Activated CD4-positive, alpha-beta T cell treated with anti-CD3 and anti-CD28 coated beads, Interleukin-2, amount 10 ng/mL, durations not matched to agents 7 days and 5 days (primary cell): ENCODE measurements at places on chromosomes 3 and 15. TPM values are rescaled to one million over a fixed set of nuclear protein-coding genes. Genes with fewer than 3 reads are reported as not detected.

Gene RTP3
- not detected for total RNA-seq

Gene SLC15A2
- total RNA-seq, result 2.2 TPM

Gene TRPM1
- total RNA-seq, result not detected

Gene MESP2
- total RNA-seq, result not detected

Gene CLDN11
- not detected for total RNA-seq

Gene GPR149
- total RNA-seq, result not detected

Gene FEZF2
- total RNA-seq, result not detected

Gene GRAMD1C
- total RNA-seq, result 0.29 TPM

Gene GOLGA8T
- total RNA-seq, result not detected

Gene PLCB2
- total RNA-seq, result 196 TPM

- H3K4me3 ChIP-seq, result no peak overlapping the region
- H3K27ac ChIP-seq, result no peak overlapping the region
- no peak for DNase-seq
- H3K36me3 ChIP-seq, result no peaks in the 10 kb centered on the region
- H3K27me3 ChIP-seq, result no peaks in the 10 kb centered on the region
These were observed 91.0 kb upstream of the LINGO1 start for GRCh38 chr15:77723756-77724155.

- no peaks in the 10 kb centered on the region for H3K4me1 ChIP-seq
- no peak overlapping the region for H3K27ac ChIP-seq
- no peaks in the 10 kb centered on the region for H3K36me3 ChIP-seq
- H3K27me3 ChIP-seq, result no peaks in the 10 kb centered on the region
These were observed 1742.9 kb downstream of the SI start for GRCh38 chr3:163335429-163335828.

GRCh38 chr3:185457376-185457775 lies 41.5 kb downstream of the TMEM41A start:
- H3K4me3 ChIP-seq, result no peak overlapping the region
- H3K27me3 ChIP-seq, result no peaks in the 10 kb centered on the region
- no peaks in the 10 kb centered on the region for H3K4me1 ChIP-seq
- no peak for DNase-seq

GRCh38 chr15:40782609-40783227 lies 12.9 kb downstream of the C15orf62 start:
- H3K4me3 ChIP-seq, result no peak overlapping the region
- H3K36me3 ChIP-seq, result peaks cover 6% of the 10 kb centered on the region

GRCh38 chr3:111652492-111653180 lies 57.5 kb upstream of the ZBED2 start:
- DNase-seq, result no peak
- H3K36me3 ChIP-seq, result peaks cover 83% of the 10 kb centered on the region
- no peaks in the 10 kb centered on the region for H3K27me3 ChIP-seq
- no peak overlapping the region for H3K4me3 ChIP-seq
- no peak overlapping the region for H3K27ac ChIP-seq

- H3K27ac ChIP-seq, result peak overlapping the region; percentile 92
- DNase-seq, result peak; percentile 86
- H3K36me3 ChIP-seq, result peaks cover 18% of the 10 kb centered on the region
- H3K4me1 ChIP-seq, result peaks cover 57% of the 10 kb centered on the region
- peak overlapping the region; percentile 65 for H3K4me3 ChIP-seq
These were observed 59.7 kb downstream of the RAP2B start for GRCh38 chr3:153221748-153222162.

DNA sequence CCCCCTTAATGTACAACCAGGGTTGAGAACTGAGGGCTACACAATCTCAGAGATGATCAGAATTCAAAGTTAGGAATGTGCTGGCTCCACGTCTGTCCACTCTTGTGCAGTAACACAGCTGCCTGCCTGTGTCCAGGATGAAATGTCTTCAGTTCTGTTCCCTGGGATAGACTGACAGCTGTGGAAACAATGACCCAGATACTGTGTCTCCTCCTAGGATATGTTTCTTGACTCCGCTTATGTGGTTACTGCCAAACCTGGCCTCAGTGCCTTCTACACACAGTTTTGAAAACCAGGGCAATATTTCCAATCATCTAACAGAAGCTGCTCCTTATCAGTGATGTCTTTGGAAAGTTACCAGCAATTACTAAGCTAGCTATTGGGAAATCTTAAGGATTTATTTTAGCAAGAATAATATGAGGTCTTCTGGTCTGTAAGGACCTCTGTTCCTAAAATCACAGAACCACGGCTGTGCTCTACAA lies 67.6 kb downstream of the NOX5 start:
- no peak overlapping the region for H3K4me3 ChIP-seq
- no peak overlapping the region for H3K27ac ChIP-seq
- no peaks in the 10 kb centered on the region for H3K36me3 ChIP-seq
- H3K27me3 ChIP-seq, result peaks cover 21% of the 10 kb centered on the region
- peaks cover 6% of the 10 kb centered on the region for H3K4me1 ChIP-seq

DNA sequence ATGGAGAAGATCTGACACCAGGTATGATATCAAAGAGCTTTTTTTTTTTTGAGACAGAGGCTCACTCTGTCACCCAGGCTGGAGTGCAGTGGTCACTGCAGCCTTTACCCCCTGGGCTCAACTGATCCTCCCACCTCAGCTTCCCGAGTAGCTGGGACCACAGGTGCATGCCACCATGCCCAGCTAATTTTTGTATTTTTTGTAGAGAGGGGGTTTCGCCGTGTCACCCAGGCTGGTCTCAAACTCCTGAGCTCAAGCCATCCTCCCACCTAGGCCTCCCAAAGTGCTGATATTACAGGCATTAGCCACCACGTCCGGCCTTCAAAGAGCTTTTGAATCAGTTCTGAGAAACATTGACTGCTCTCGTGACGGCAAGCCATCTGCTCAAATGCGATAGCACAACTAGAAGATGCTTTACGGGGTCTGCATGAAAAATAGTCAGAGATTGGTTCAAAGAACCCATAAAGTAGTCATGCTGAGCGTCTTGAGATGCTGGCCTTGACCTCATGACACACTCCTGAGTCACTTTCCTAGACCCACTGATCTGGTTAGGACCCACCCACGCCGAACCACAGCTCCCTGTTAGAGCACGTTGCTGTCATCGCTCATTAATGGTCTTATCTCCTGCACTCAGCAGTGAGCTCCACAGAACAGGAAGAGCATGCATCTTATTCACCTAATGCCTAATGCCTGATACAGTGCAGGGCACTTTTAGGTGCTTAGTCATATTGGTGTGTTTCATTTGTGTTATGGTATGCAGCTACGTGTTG lies 57.0 kb upstream of the NR2F2 start:
- no peaks in the 10 kb centered on the region for H3K4me1 ChIP-seq
- H3K4me3 ChIP-seq, result no peak overlapping the region
- no peaks in the 10 kb centered on the region for H3K27me3 ChIP-seq
- no peak for DNase-seq
- no peak overlapping the region for H3K27ac ChIP-seq

- peak overlapping the region; percentile 73 for H3K27ac ChIP-seq
- peak; percentile 14 for DNase-seq
- no peak overlapping the region for H3K4me3 ChIP-seq
- no peaks in the 10 kb centered on the region for H3K27me3 ChIP-seq
- H3K36me3 ChIP-seq, result peaks cover 15% of the 10 kb centered on the region
These were observed 6.7 kb downstream of the ZDHHC3 start for GRCh38 chr3:44969154-44969827.

GRCh38 chr3:109364088-109364487 lies 26.7 kb upstream of the DPPA4 start:
- H3K4me3 ChIP-seq, result no peak overlapping the region
- no peak overlapping the region for H3K27ac ChIP-seq
- no peak for DNase-seq
- H3K27me3 ChIP-seq, result no peaks in the 10 kb centered on the region
- no peaks in the 10 kb centered on the region for H3K4me1 ChIP-seq
- no peaks in the 10 kb centered on the region for H3K36me3 ChIP-seq

GRCh38 chr3:44678480-44679116 lies 30.1 kb downstream of the ZNF35 start:
- no peaks in the 10 kb centered on the region for H3K4me1 ChIP-seq
- no peak overlapping the region for H3K4me3 ChIP-seq

GRCh38 chr3:13708301-13708700 lies 159.4 kb downstream of the FBLN2 start:
- peak; percentile 1 for DNase-seq
- H3K36me3 ChIP-seq, result no peaks in the 10 kb centered on the region
- H3K4me3 ChIP-seq, result no peak overlapping the region
- no peaks in the 10 kb centered on the region for H3K4me1 ChIP-seq
- H3K27ac ChIP-seq, result no peak overlapping the region

DNA sequence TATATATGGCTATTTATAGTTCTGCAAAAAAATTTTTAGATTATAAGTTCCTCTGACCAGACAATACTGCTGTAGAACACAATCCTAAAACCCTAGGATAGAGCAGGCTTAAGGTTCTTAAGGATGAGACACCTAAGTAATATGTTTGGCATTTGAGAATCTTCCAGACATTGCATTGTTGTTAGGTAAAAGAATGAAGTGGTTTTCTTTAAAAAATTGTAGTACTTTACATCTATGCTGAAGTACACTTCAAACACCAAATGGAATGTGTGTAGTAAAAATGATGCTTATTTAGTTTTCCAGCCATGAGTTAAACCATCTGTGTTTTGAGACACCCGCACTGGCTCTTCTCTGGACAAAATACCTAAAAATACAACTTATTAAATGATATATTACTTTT lies 857.7 kb downstream of the OTOL1 start:
- H3K27ac ChIP-seq, result no peak overlapping the region
- H3K4me3 ChIP-seq, result no peak overlapping the region
- DNase-seq, result no peak

DNA sequence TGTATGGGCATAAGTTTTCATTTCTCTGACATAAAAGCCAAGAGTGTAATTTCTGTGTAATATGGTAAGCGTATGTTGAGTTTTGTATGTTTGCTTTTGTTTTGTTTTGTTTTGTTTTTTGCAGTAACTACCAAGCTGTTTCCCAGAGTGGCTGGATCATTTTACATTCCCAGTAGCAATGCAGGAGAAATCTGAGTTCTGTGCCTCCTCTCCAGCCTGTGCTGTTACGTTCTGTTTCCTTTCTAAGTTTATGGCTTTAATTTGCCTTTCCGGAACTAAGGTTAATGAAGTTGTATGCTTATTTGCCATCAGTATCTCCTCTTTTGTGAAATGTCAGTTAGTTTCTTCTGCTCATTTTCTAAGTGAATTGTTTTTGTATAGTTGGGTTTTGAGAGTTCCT lies 307.8 kb downstream of the GABRG3 start:
- no peaks in the 10 kb centered on the region for H3K27me3 ChIP-seq
- no peaks in the 10 kb centered on the region for H3K4me1 ChIP-seq
- no peak overlapping the region for H3K27ac ChIP-seq
- H3K36me3 ChIP-seq, result no peaks in the 10 kb centered on the region
- H3K4me3 ChIP-seq, result no peak overlapping the region
- DNase-seq, result no peak

- H3K4me1 ChIP-seq, result peaks cover 20% of the 10 kb centered on the region
- H3K27me3 ChIP-seq, result no peaks in the 10 kb centered on the region
These were observed 5.4 kb upstream of the LMAN1L start for GRCh38 chr15:74807282-74807681.

GRCh38 chr15:29825227-29825626 lies 3.0 kb upstream of the TJP1 start:
- DNase-seq, result peak; percentile 57
- peaks cover 9% of the 10 kb centered on the region for H3K36me3 ChIP-seq
- H3K27me3 ChIP-seq, result peaks cover 62% of the 10 kb centered on the region
- peak overlapping the region; percentile 38 for H3K27ac ChIP-seq
- no peak overlapping the region for H3K4me3 ChIP-seq

GRCh38 chr15:71254491-71254890 lies 139.2 kb downstream of the THSD4 start:
- H3K27ac ChIP-seq, result no peak overlapping the region
- DNase-seq, result no peak
- no peak overlapping the region for H3K4me3 ChIP-seq
- H3K4me1 ChIP-seq, result no peaks in the 10 kb centered on the region
- no peaks in the 10 kb centered on the region for H3K36me3 ChIP-seq

GRCh38 chr3:16482194-16482769 lies 31.2 kb downstream of the RFTN1 start:
- no peak for DNase-seq
- peak overlapping the region; percentile 15 for H3K4me3 ChIP-seq
- H3K27ac ChIP-seq, result peak overlapping the region; percentile 89
- H3K4me1 ChIP-seq, result peaks cover 81% of the 10 kb centered on the region
- peaks cover 73% of the 10 kb centered on the region for H3K36me3 ChIP-seq

DNA sequence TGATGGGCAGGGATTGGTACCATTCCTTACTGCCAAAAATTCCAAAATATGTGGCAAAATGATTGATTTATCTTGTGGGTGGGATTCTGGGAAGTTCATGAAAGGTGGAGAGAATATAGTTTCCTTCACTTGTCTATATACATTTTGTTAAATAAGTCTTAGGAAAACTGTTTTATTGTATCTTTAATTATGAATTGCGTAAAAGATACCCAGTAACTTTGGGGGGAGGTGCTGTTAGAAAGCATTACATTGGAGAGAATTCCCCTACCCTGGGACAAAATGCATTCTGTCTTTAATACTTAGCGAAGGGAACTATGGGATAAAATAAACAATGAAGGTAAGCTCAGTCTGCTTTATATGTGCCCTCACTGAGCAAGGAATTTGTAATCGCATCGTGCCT lies 4.6 kb downstream of the SETD5 start:
- DNase-seq, result no peak
- no peak overlapping the region for H3K4me3 ChIP-seq
- peaks cover 8% of the 10 kb centered on the region for H3K36me3 ChIP-seq
- no peaks in the 10 kb centered on the region for H3K27me3 ChIP-seq
- H3K27ac ChIP-seq, result no peak overlapping the region

GRCh38 chr3:103136621-103137020 lies 701.8 kb downstream of the ZPLD1 start:
- no peaks in the 10 kb centered on the region for H3K36me3 ChIP-seq
- H3K4me1 ChIP-seq, result no peaks in the 10 kb centered on the region
- no peak for DNase-seq
- H3K4me3 ChIP-seq, result no peak overlapping the region
- H3K27ac ChIP-seq, result no peak overlapping the region
- H3K27me3 ChIP-seq, result no peaks in the 10 kb centered on the region

- no peaks in the 10 kb centered on the region for H3K4me1 ChIP-seq
- H3K4me3 ChIP-seq, result no peak overlapping the region
- no peak overlapping the region for H3K27ac ChIP-seq
- no peaks in the 10 kb centered on the region for H3K36me3 ChIP-seq
These were observed 268.6 kb upstream of the SLITRK3 start for GRCh38 chr3:165464736-165465135.

DNA sequence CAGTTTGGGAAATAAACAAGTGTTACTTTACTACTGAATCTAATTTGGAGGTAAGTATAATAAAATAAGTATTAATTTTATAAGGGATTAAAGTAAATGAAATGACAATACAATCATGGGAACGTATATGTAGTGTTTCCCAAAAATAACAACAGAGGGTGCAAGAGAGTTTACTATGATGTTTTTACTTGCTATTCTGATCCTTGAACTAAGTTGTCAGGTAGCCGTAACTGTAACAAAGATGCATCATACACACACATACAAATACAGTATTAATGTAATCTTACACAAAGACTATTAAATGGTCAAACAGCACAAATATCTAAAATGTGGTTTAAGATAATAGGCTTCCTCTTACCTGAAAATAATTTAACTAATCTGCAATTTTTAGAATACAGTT lies 311.4 kb downstream of the TBC1D5 start:
- no peaks in the 10 kb centered on the region for H3K36me3 ChIP-seq
- H3K27ac ChIP-seq, result no peak overlapping the region
- H3K27me3 ChIP-seq, result no peaks in the 10 kb centered on the region
- H3K4me1 ChIP-seq, result no peaks in the 10 kb centered on the region
- no peak for DNase-seq
